NCI-H2107 (cell line): ENCODE measurements at places on chromosomes 6 and 20.

DNA sequence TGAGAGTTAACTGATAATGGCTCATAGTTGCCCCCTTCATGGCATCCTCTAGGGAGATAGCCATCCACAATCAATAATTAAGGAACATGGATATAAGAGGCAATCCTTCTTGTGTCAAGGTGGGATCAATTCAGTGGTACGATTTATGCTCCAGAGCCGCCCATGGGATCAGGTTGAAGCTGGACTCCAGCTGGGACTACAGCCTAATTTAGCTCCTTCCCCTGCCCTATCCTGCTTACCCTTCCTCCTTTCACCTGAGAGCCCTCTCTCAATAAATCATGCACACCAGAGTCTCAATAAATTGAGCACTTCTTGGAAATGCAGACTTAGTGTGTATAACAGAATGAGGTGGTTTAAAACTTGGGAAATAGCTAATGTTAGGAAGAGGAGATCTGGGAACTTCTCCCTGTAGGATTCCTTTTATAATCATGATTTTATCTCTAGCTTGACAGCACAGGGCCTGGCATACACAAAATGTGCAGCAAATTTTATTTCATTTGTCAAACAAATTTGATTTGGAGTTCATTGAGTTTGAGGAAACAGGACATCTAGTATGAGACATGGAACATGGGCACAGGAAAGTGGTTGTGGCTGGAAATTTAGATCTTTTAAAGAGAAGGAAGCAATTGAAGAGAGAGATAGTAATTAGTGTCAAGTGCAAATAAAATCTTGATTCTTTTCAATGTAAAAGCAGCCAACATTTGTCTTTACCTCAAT, 28.6 kb upstream of the OGFRL1 start:
- no peak for DNase-seq

DNA sequence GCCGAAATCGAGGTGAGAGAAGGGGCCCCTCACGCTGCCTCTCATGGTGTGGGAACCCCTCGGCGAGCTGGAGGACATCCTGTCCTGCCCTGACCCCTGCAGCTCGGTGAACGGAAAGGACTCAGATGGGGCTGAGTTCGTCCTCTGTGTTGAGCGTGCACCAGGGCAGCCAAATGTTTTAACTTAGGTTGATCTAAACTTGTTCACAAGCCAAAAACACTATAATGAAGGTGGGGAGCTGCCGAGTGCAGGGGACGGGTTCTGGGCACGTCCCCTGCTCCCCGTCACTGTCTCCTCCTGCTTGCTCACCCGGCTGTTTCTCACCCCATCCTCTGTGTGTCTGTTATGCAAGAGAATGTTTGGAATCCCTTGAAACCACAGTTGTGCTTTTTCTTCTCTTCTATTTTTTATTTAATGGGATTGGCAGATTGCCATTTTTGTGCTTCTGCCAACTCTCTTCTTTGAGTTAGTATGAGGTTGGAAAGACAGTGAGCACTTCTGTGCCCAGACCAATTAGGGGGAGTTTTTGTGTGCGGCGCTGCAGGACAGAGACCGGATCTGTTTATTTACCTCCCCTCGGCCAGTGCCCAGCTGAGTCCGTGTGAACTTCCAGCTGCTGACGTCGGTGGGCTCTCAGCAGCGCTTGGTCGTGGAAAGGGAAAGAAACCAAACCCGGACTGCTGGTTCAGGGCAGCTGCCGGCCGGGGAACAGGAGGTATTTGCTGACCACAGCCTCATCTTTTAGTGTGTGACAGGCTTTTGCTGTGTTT, 158.1 kb downstream of the DTNBP1 start:
- DNase-seq = no peak

GRCh38 chr20:20241976-20242375, 125.9 kb upstream of the INSM1 start:
- DNase-seq = no peak

GRCh38 chr6:42898891-42899361, 16.9 kb upstream of the PTCRA start:
- peak; percentile 11 for DNase-seq

- no peak for DNase-seq
Observed at GRCh38 chr6:72505446-72505845, 116.4 kb upstream of the KCNQ5 start.

- DNase-seq = no peak
Observed at GRCh38 chr6:33772902-33773472, 15.9 kb downstream of the LEMD2 start.

- no peak for DNase-seq
Observed at GRCh38 chr20:53652859-53653517, 59.3 kb upstream of the ZNF217 start.

DNA sequence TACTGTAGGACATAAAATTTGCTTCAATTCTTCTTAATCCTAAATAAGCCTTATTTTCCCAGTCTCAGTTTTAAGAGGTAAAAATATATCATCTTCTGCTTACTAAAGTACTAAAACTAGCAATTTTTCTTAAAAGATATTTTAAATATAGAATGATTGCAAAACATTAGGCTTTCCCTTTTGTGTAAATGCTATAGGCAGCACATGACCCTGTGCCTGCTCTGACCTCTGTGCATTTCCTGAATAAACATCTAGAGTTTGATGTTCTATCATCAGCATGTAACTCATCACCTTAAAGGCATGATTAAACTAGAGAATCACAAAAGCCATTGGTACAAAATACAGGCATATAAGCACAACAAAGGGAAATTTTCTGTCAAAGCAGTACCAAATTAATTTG, 422.7 kb downstream of the TFAP2B start:
- no peak for DNase-seq

DNA sequence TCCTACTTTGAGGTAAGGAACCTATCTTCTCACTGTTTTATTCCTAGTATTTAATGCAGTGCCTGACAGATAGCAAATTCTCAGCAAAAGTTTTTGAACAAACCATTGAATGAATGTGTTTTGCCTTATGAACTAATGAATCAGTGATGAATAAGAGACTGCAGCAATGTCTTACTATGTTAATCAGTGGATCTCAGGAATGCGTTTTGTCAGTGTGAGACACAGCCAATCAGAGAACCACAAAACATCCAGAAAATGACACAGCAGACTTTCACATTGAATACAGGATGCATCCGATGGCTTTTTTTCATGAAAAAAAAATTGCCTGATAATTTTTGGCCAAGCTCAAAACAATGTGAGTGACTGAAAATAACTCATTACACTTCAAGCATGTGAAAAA, 270.5 kb downstream of the BMP2 start:
- no peak for DNase-seq

- no peak for DNase-seq
Observed at GRCh38 chr6:31829633-31830283, 2.2 kb downstream of the HSPA1B start.

GRCh38 chr6:14231501-14232280, 114.1 kb downstream of the CD83 start:
- DNase-seq = no peak

DNA sequence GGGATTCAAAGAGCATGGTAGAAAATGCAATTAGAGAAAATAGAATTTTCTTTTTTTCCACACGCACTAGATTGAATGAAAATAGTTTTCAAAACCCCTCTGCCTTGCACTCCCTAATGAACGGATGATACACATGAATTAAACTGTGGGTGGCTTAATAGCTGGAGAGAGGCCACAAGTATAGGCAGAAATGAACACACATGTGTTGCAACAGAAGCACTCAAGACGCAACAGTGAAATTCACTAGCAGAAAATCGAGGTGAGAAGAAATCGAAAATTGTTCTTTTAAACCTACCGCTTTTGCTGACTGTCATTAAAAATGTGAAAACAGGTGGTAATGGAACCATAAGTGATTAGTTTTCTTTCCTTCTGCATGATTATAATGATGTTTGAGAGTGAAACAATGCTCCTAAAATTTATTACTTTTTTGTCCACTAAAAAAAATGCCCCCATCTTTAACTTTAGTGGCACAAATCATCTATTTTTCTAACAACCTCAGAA, 80.1 kb upstream of the SHLD1 start:
- no peak for DNase-seq

- DNase-seq = no peak
Observed at GRCh38 chr6:31041372-31041974, 31.2 kb downstream of the MUC22 start.

DNA sequence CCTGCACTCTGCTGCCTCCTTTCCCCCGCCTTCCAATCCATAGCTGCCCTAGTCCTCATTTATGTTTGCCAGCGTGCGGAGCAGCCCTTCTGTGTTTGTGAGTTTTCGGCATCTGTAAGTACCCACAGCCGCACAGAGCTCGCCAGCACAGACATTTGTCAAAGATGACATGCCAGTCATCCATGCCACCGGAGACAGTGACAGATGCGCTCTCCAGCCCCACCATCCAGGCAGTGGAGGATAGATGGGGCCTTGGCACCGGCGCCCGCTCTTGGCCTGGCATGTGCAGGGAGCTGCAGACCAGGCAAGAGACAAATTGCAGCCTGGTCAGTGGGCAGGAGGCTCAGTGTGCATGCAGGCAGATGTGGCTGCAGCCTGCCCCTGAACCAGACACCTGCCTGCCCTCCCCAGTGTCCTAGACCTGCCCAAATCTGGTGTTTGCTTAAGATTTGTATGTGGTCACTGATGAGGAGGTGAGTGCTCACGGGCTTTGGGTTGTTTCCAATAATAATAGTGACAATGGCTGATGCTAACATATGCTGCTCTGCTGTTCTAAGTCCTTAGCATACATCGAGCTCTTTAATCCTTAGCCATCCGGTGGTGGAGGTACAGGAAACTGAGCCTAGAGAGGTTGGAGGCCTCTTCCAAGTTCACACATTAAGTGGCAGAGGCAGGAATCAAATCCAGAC, 78.1 kb downstream of the UNC5CL start:
- DNase-seq = no peak

DNA sequence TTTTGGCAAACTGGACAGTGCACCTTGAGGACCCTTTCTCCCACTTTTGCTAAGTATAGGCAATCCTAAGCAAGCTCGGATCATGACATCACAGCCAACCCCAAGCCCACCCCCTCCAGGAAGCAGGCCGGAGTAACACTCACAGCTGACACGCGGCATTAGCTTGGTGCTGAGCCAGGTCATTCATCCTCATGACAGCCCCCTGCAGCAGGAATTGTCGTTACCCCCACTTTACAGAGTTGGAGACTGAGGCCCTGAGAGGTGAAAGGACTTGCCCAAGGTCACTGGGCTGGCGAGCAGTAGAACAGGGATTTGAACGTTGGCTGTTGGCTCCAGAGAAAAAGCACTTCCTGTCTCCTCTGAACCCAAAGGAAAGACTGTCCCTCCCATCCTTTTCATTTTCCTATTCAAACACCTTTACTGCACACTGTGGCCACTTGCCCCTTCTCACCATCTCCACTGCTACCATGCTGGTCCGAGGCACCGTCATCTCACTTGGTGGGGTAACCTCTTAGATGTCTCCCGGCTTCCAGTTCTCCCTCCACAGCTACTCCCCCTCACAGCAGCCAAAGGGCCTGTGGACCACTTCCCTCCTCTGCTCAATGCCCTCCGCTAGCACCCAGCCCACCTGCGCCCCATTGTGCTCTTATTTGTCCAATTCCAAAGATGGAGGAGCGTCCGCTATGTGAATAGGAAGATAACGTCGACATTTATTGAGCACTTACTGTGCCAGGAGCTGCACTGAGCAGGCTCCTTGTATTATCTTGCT, 84.7 kb downstream of the PREX1 start:
- no peak for DNase-seq

DNA sequence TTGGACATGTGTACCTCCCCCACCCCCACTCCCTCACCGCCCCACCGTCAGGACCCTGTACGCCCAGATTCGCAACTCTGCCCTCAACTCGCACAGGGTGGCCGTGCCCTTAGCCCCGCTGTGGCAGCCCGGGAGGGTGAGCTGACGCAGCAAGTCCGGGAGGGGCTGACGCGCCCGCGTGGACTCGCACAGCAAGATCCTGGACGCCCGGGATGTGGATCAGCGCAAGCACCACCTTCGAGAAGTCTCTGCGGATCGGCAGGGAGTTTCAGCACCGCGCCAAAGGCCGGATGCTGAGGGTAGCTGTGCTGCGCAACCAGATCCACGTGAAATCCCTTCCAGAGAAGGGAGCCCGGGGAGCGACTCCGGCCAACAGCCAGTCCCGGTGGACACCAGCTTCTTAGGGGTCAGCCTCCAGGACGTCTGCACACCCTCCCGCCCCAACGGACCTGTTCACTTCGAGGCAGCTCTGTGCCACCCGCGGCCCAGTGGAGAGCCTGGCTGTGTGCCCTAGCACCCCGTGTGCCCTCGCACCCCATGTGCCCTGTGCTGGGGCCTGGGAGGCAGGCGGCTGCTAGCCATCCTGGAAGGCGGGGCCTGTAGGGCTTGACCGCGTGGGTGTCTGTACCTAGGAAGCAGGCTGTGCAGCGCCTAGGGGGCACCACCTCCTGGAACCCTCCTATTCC, 6.7 kb upstream of the GJA10 start:
- no peak for DNase-seq

- DNase-seq = no peak
Observed at GRCh38 chr6:3252861-3253596, 5.7 kb upstream of the PSMG4 start.

DNA sequence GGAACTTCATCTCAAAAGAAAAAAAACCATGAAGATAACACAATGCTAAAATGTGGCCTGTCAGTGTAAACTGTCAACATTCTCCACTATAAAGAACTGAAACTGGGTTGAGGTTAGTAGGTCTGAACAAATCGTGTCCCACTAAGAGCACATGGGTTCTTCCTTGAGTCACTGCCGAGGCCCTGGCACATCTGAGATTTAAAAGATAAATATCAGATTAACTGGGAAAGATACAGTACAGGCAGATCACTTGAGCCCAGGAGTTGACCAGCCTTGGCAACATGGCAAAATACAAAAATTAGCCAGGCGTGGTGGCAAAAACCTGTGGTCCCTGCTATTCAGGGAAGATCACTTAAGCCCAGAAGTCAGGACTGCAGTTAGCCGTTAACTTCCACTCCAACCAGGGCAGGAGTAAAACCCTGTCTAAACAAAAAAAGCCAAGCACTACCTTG, 5.6 kb downstream of the EEF1A1 start:
- DNase-seq = no peak

GRCh38 chr6:135994857-135995544, 143.5 kb downstream of the PDE7B start:
- DNase-seq = no peak
